ENCODE measurements at places on chromosomes 12 and 14.

GRCh38 chr12:39581592-39581991 lies 38.0 kb downstream of the ABCD2 start:
- DNase-seq = no peak

GRCh38 chr12:32272465-32272864 lies 126.9 kb upstream of the FGD4 start:
- DNase-seq = peak; percentile 61

GRCh38 chr12:45217846-45218245 lies 2.0 kb downstream of the ANO6 start:
- no peak for DNase-seq

DNA sequence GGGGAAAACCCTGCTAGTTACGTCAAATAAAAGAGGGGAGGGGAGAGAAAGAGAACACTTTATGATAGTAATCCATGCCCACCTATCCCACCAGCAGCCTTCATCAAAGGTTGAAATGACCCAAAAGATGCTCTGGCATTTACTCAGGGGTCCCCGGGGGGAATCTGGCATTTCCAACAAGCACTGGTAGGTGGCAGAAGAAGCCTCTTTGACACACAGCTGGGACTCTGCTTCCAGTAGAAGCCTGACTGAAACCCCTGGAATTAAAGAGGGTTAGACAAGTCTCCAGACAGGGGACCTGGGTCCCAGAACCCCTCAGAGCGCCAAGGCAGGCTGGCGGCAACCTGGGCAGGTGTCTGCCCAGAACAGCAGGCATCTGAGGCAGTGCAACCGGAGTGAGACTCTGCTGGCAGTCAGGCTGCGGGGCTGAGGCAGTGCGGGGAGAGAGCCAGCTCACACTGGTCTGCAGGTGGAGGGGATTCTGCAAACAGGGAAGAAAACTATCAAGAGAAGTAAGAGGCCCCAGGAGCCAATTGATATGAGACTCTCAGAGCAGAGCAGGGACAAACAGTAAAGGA lies 85.0 kb upstream of the CAPRIN2 start:
- DNase-seq = no peak

DNA sequence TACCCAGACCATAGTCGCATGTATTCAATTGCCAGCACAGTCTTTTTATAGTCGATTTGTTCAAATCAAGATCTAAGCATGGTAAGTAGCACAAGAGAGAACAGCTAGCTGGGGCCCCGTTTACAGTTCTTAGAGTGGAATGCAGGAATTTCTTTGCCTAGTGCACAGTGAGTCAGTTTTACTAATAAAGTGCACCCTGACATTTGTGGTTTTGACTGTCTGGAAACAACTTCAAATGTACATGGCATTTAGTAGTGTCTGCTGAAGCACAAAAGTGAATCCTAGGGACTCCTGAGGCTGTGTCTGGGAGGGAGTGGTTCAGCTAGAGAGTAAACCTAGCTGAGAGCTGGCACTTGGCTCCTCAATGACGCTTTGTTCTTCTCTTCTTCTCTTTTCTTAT lies 64.9 kb downstream of the TMX1 start:
- DNase-seq = no peak

DNA sequence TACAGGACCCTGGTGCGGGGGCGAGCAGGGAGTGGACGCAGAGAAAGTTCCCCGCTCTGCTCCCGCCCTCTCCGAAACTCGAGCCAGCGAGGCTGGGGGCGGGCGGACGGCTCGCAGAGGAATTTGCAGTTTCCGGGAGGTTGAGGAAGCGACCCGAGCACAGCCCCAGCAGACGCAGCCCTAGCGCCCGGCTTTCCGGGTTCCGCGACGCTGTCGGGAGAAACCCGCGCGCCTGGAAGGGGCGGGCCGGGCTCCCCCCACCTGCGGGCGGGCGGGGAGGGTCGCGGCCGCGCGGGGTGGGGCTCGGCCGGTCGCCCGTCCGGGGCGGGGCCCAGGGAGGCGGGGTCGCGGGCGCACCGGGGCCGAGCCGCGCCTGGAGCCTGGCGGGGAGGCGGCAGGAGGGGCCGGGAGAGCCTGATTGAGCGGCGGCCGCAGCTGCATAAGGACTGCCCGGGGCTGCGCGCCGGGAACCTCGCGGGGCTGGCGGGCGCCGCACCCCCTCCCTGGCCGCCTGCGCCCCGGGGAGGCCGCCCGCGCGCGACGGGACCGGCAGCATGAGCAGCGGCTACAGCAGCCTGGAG lies at the start of gene RASSF3:
TSS of gene RASSF3 (plus strand) at position 417 of the 581 bp plus-strand sequence. CDS start at position 555, 138 bp downstream.
- DNase-seq = peak; percentile 86

DNA sequence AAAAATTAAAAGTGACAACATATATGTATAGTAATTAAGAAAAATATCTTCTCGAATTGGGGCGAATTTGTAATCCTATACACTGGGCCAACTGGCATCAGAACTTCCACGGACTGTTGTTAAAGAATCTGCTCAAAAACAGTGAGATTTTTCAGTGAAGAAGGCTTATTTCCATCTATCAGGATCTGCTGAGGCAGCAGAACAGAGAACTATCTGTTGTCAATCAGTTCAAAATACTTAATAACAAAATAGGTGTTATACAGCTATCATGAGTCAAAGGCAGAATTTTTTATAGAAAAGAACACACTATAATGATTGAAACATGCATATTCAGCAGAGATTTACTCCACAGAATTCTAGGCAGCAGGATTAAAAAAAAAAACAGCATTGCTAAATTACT lies 41.9 kb downstream of the IFNG-AS1 start:
- DNase-seq = no peak

- DNase-seq = no peak
These were observed 143.5 kb downstream of the SSPN start for GRCh38 chr12:26338586-26339572.

DNA sequence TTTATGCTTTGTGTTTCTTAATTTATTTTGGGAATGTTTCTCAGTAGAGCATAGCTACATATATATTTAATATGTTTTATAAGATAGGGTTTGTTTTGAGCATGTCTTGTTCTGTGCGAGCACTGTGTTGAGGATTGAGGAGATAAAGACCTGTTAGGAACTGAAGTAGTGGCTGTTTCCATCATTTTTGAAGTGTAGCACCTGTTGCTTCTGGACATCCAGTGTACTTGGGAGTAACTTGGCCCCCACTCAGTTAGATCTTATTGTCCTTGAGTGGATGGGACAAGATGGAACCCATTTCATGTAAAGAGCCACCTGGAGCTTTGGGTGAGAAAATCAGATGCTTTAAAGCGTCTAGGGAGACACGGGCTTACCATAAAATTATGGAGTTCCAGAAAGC lies 8.7 kb downstream of the PPP2R5C start:
- no peak for DNase-seq

DNA sequence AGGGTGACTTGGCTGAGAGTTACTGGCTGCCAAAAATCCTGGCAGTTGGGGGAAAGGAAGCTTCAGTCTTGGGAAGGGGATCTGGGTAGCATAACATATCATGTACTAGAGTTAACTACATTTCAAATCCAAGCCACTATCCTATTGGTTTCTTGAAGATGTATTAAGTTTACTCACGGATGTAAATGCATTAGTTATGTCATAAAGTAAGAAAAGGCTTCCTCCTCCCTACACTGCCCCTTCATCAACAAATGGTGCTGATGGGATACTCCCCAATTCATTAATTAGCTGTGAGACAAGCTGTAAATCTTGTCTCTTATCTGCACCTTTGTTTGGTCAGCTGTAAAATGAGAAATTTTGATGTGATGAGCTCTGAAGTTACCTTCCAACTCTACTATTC lies 150.1 kb upstream of the SOX5 start:
- no peak for DNase-seq

All from Caco-2 (cell line).